Activated naive CD8-positive, alpha-beta T cell treated with anti-CD3 and anti-CD28 coated beads for 36 hours (primary cell): ENCODE measurements at places on chromosomes 2 and 18. TPM values are rescaled to one million over a fixed set of nuclear protein-coding genes. Genes with fewer than 3 reads are reported as not detected.
A peak's percentile ranks its signal among the peaks of the same experiment; 100 is the strongest.

The TNS1 gene
- 1.4 TPM for total RNA-seq

The IL1RN gene
- 0.30 TPM for total RNA-seq

The KATNAL2 gene
- total RNA-seq: 1.3 TPM

DNA sequence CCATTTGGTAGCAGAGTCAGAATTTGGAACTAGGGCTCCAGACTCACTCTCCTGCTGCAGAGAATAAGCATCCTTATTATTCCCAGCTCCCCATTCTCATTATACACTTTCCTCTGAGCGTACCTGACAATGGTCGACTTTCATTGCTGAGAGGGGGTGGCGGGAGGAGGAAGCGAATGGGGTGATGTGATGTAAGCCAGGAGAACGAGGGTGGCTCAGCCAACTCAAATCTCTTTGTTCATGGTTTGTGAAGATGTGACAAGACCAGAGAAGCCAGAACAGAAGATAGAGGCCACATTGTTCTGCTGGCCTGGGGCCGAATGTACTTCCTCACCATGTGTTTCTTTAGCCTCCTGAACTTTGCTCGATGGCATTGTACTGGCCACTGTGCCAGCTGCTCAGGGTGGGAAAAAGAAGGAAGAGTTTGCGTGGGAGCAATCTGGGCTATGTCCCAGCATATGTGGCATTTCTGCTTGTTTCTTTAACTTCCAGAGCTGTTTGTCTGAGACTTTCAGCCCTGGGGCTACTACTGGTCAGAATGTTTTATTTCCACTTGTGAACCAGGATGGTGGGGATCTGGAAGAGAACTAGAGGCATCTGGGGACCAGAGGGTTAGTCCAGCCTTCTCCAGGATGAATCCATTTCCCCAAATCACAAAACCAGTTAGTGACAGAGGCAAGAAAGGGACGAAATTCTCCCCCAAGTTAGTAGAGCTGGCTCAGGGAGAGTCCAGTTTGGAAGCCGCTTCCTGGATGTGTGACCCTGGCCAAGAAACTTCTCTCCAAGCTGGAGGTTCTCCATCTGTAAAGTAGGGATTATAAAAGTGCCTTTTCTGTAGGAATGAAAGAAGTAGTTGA lies 62.6 kb downstream of the MOGAT1 start:
- DNase-seq: no peak

GRCh38 chr2:178550352-178550751 lies 70.1 kb downstream of the PLEKHA3 start:
- DNase-seq: no peak

- DNase-seq: no peak
Observed at GRCh38 chr2:231854616-231855125, 68.4 kb downstream of the COPS7B start.

DNA sequence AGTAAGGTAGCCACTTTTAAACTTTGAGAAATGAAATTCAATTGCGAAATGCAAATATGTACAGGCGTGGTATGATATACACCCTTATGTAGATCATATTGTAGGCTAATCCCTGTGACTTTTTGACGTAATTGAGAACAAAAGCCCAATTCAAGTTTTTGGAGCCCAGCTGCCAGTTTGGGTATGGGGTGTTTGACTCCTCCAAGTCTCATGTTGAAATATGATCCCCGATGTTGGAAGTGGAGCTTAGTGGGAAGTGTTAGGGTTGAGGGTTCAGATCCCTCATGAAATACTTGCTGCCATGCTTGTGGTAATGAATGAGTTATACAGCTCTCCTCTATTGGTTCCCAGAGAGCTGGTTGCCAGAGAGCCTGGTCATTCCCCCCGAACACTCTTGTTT lies 1666.8 kb downstream of the SUCLG1 start:
- no peak for DNase-seq

DNA sequence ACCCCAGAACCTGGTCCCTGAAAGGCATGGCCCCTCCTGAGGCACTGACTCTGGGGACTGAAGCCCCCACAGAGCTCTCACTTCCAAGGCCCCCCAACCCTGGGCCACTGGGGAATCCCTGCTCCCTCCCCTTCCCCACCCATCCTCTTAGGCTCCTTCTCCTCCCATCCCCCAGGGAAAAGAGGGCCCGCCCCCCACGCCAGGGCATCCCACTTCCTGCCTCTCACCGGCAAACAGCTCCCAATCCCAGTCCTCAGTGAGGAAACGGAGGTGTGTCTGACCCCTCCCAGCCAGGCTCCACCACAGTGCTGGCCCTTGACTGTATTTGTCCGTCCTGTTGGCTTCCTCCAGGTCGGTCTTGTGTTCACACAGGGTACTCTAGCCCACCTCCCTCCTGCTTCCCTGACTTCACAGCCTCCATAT lies 35.0 kb upstream of the PTMA start:
- no peak for DNase-seq

GRCh38 chr2:219901155-219901554 lies 273.7 kb downstream of the SLC4A3 start:
- no peak for DNase-seq

GRCh38 chr2:5482929-5483331 lies 209.3 kb upstream of the SOX11 start:
- DNase-seq: no peak

DNA sequence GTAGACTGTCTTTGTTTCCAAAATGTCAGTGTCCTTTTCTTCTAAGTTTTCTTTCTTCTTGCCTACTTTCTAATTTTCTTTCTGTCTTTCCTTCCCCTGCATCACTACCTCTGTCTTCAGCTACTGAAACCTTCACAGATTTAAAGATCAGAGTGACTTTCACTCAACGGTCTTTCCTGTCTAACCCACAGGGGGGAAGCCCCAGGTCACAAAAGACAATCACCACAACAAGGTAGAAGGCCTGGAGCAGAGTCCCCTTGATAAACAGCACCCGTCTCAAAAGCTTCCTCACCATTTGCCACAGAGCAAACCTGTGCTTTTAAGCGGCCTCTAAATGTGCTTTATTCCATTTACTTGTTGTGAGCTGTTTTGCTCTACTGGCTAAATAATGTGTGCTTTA lies 665.4 kb downstream of the BCL11A start:
- peak; percentile 54 for DNase-seq

GRCh38 chr2:74851191-74851566 lies 17.3 kb downstream of the HK2 start:
- no peak for DNase-seq
